ENCODE measurements at places on chromosomes 16 and 17.

DNA sequence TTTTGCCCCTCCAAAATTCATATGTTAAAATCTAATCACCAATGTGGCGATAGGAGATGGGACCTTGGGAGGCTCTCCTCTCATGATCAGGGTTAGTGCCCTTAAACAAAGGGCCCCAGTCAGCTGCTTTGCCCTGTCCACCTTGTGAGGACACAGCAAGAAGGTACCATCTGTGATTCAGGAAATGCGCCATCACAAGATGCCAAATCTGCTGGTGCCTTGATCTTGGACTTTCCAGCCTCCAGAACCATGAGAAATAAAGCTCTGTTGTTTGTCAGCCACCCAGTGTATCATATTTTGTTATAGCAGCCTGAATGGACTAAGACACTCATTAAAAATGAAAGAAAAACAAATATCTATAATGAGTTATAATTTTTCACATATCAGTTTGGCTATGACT, 63.0 kb upstream of the NKD1 start:
- no peak for DNase-seq

GRCh38 chr17:33015716-33016346, 24.2 kb downstream of the SPACA3 start:
- no peak for DNase-seq

- DNase-seq, result peak; percentile 69
These were observed 28.4 kb downstream of the DNAH2 start for GRCh38 chr17:7745748-7746470.

GRCh38 chr17:34126965-34127364, 128.1 kb upstream of the CCL2 start:
- DNase-seq, result no peak

DNA sequence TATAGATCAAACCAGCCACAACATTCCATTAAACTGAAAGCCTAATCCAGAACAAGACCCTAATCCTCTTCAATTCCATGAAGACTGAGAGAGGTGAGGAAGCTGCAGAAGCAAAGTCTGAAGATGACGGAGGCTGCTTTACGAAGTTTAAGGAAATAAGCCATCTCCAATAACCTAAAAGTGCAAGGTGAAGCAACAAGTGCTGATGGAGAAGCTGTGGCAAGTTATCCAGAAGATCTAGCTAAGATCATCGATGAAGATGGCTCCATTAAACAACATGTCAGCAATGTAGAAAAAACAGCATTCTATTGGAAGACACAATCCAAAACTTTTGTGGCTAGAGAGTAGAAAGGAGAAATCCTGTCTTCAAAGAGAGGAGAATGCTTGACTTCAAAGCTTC, 69.6 kb downstream of the KANSL1 start:
- no peak for DNase-seq

- DNase-seq, result no peak
These were observed 14.5 kb downstream of the FOXN1 start for GRCh38 chr17:28520687-28521086.

- no peak for DNase-seq
These were observed 67.7 kb downstream of the MSI2 start for GRCh38 chr17:57324060-57324459.

- DNase-seq, result no peak
These were observed 19.3 kb downstream of the IGFBP4 start for GRCh38 chr17:40462343-40463121.

DNA sequence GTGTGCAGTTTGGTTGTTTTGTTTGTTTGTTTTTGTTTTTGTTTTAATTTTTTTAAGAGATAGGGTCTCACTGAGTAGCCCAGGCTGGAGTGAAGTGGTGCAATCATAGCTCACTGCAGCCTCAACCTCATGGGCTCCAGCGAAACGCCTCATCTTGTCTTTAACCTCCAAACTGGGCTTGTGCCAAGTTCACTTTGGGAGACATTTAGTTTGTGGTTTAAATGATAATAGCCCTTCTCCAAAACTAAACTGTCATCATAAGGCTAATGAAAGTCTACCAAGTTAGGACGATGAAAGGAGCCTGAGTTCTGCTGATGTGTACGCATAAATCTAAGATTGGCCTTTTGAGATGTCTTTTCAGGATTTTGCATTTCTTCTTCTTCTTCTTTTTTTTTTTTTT, 6.5 kb upstream of the CARD14 start:
- DNase-seq, result no peak

- no peak for DNase-seq
These were observed 21.4 kb downstream of the C16orf78 start for GRCh38 chr16:49395021-49395420.

DNA sequence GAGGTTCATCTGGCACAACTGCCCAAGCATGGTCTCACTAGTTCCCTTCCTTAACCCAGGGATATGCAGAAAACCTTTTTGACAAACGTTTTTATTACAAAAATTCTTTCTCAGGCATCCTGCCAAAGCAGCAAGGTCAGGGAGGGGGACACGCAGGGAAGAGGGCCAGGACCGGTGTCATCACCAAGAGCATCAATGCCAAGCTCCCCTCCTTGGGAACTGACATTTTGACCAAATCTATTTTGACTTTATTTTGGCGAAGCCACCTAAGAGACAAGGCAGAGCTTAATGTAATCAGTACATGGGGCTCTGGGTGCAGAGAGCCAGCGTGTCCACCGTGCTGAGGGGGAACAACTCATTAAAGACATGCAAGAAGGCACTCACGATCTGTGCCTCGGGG, 265.2 kb downstream of the CBLN1 start:
- DNase-seq, result no peak

GRCh38 chr17:76468634-76469010, 1.2 kb downstream of the AANAT start:
- no peak for DNase-seq

DNA sequence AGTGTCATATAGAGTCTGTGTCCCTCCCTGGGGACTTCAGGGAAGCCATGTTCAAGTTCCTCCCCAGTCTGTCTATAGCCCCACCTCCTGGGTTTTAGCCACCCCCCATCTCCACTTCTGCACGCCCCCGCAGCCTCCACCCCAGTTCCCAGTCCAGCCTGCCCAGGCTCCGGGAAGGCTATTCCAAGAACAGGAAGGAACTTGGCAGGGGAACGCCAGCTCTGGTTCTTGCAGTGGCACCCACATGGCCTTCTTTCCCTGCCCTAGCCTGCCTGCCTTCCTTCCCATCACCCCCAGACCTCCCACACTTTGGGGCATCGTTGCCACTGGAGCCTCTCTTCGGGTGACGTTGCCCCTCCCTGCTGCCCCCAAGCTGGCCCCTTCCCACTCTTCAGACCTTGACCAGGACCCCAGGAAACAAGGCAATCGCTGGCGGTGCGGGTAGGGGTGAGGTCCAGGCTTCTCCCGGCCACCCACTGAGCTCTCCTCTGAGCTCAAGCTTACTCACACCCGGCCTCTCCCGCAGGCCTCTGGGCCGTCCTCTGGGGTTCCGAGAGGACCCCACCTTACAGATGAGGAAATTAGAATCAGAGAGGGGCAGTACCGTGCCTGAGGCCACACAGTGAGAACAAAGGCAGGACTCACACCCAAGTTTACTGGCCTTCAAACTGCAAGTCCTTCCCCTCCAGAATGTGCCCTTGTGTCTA, 9.2 kb upstream of the CES4A start:
- DNase-seq, result no peak

GRCh38 chr17:68937890-68938514, 17.2 kb downstream of the ABCA8 start:
- no peak for DNase-seq

GRCh38 chr16:11610121-11610505, 23.4 kb upstream of the LITAF start:
- no peak for DNase-seq

- no peak for DNase-seq
These were observed 360.7 kb downstream of the PMP22 start for GRCh38 chr17:14904386-14904785.

GRCh38 chr16:31429314-31429713, 1.2 kb upstream of the COX6A2 start:
- no peak for DNase-seq

- no peak for DNase-seq
These were observed 24.2 kb downstream of the C1QTNF1 start for GRCh38 chr17:79047923-79048825.

DNA sequence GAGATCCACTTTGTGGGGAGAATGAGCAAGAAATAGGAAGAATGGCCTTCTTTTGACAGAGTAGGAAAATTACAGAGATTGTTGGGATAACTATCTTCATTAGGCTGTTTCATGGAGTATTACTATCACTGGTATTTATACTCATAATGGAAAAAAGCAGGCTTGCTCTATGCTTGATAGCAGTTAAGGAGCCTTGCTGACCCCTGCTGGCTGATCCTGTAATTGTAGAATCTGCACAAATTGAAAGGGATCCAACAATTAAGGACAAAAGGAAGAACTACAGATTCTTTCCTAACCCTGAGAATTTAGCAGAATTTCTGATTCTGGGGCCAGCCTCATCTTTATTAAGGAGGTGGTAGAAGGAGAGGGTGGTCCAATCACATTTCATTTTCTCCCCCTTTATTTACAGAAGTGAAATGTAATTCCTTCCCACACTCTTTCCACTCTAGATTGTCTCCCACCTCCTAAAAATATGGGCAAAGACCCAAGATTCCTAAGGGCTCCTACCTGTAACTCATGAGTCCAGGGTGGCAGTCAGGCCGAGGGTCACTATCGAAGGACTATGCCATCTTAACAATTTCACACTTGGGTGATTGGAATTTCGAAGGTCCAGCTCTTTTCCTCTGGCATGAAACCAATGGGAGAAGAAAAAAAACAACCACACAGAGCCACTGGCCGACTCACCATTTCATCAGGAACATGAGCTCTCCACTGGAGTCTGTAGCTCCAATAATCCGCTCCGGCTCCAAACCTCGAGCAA, 26.3 kb downstream of the NFE2L1 start:
- DNase-seq, result peak; percentile 66

DNA sequence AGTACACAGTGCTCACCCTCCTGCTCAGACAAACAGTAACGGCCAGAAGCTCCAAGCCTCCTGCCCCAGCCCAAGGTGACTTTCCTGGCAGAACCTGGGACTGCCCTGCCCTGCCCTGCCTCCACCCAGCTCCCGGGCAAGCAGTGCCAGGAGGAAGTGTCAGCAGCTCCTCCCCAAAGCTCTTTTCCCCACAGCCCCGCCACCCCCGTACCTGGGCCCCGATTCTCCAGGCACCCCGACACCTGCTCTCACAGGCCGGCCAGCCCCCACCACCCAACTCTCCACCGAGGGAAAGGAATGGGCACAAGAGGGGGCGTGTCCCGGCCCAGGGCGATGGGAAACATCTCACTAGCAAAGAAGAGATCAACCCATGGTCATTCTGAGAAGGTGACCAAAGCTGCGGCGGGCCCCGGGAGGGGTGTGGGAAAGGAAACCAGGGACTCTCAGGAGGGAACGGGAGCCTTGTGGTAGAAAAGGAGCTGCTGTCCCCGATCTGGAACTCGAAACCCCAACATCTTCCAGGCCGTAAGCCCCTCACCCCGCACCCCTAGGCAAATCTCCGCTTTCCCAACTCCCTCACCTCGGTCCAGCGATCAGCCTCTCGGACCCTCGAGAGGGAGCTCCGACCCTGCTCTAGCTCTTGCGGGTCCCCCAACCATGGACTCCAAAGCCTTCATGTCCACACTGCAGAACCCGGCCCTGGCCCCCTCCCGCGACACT, 1.2 kb downstream of the BCAR1 start:
- DNase-seq, result no peak

- DNase-seq, result no peak
These were observed 19.2 kb upstream of the SREBF1 start for GRCh38 chr17:17855976-17856375.

GRCh38 chr17:37134050-37134449, 185.3 kb downstream of the AATF start:
- DNase-seq, result no peak

DNA sequence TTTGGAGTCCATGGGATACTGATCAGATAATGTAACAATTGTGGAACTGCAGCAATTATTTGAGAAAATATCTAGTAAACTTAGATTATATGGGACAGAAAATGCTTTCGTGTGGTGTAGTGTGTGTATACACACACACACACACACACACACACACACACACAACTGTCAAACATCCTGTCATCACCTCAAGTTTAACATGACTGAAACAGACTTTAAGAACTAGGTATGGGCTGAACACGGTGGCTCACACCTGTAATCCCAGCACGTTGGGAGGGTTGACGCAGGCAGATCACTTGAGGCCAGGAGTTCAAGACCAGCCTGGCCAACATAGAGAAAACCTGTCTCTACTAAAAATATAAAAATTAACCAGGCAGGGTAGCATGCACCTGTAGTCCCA, 544 bp upstream of the EVI2A start:
- DNase-seq, result no peak

DNA sequence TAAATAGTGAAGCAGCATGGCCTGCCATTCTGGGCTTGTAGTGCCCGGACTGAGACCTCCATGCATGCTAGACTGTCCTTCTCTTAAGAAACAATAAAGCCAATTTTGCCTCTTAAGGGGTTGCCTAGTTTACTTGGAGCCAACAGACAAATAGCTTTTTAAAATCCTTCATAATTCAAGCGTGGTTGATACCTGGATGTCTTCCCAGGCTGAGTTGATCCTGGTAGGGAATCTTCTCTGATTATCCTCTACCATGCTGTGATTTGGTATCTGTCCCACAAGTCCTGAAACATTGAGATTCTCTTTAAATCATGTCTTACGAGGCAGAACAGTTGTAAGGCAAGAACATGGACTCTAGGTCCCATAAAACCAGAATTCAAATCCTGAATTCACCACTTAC, 359.6 kb upstream of the CCL2 start:
- no peak for DNase-seq

- DNase-seq, result no peak
These were observed 2.2 kb upstream of the PSME3 start for GRCh38 chr17:42830971-42831370.

DNA sequence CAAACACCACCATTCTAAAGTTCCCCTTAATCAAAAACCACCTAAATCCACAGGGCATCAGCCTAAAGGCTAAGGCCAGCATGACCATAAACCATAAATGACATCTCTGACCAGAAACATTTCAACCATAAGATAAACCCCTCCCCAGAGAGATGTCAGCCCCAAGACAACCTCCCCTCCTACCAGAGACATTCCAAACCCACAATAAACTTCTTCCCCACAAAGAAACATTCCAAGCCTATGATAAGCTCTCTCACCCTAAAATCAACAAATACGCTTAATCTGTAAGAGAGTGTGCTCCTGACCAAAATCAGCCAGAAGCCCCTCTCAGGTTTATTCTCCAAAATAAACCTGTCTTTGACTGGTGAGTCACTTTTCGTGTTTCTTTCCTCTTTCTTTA, 54.8 kb downstream of the SLFN5 start:
- no peak for DNase-seq

- peak; percentile 32 for DNase-seq
These were observed 2.0 kb downstream of the TBC1D10B start for GRCh38 chr16:30368122-30368791.
